ENCODE measurements at places on chromosomes 7 and 10.

- DNase-seq: peak; percentile 80
Measured at GRCh38 chr7:131071786-131072504, 255.7 kb upstream of the MKLN1 start.

GRCh38 chr7:44698046-44698580 lies 50.5 kb upstream of the ZMIZ2 start:
- DNase-seq: no peak

- DNase-seq: no peak
Measured at GRCh38 chr10:127117125-127117524, 79.3 kb downstream of the INSYN2A start.

- no peak for DNase-seq
Measured at GRCh38 chr10:59064759-59065539, 111.5 kb upstream of the PHYHIPL start.

DNA sequence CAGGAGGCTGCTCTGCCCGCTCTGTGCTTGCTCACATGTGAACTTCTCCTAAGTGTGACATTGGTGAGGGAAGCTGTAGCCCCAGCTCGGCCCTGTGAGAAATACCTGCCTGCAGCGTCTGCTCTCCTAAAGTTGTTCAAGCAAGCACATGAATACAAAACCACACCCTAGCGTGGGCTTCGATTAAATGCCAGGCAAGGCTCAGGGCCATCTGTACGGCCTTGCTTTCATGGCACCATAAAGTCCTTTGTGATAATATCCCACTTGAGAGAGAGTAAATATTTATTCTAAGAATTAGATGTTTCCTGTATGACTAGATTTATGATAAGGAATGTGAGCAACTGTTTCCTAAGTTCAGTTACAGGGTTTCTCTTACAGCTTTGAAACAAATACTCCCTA lies 262.8 kb upstream of the KLF14 start:
- DNase-seq: no peak

DNA sequence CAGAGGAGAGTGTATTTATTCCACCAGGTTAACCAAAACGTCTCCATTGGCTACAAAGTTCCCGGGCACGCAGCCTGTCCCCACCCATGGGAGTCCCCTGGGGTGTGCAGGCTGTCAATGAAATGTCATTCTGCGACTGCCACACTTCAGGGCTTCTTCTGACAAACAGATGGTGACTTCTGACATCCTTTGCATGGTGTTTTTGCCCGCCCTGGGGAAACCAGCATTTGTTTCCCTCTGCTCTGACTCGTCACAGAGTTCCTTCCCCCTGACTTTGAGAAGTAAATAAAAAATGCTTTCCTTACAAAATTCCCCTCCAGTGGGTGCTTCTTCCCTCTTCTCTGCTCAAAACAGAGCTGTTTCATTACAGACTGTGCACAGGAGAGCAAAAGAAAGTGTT lies 38.2 kb downstream of the TNS3 start:
- DNase-seq: no peak

- no peak for DNase-seq
Measured at GRCh38 chr10:59077855-59078254, 98.6 kb upstream of the PHYHIPL start.

DNA sequence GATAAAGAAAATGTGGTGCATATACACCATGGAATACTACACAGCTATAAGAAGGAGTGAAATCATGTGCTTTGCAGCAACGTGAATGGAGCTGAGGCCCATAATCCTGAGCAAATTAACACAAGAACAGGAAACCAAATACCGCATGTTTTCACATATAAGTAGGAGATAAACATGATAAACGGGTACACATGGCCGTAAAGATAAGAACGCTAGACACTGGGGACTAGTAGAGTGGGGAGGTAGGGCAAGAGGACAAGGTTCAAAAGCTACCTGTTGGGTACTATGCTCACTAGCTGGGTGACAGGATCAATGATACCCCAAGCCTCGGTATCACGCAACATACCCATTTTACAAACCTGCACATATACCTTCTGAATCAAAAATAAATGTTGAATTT lies 113.7 kb downstream of the CSTF2T start:
- no peak for DNase-seq

- no peak for DNase-seq
Measured at GRCh38 chr7:157139111-157139809, 534 bp downstream of the UBE3C start.

DNA sequence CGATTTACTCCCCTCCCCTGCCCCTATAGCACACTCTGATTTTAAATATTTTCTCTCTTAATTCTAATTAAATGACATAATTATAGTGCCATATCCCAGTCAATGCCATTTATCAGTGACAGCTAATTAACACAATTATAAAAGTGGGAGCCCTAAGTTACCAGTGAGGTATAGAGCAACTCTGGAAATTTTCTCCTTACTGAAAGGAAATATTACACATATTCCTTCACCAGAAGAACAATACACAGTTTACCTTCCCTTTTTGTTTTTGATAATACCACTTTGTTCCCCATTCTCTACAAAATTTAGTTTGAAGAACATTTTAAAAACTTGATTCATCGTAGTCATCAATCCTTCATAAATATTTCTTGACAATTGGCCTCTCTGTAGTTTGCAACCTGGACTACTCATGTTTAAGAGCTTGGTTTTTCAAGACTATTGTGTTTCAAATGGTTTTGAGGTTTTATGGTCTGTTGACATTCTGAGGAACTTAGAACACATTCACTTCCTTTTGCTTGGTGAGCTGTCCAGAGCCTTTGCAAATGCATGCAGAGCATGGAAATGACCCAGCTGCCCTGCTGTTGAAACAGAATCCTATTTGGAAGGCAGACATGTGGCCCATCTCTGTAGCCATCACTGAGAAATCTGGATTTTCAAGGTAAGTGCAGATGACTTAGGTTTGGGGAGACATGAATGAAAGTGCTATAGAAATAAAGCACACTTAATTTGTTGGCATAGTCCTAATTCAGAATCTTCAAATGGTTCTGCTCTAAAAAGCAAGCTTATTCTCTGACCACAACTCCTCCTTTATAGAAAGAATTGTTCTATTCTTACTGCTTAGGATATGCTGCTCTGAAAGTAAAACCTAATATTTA lies at the start of gene GPR141:
Gene GPR141 (plus strand): TSS at position 521 of the 875 bp plus-strand sequence. CDS start 56,628 bp downstream, outside the sequence.
- no peak for DNase-seq

DNA sequence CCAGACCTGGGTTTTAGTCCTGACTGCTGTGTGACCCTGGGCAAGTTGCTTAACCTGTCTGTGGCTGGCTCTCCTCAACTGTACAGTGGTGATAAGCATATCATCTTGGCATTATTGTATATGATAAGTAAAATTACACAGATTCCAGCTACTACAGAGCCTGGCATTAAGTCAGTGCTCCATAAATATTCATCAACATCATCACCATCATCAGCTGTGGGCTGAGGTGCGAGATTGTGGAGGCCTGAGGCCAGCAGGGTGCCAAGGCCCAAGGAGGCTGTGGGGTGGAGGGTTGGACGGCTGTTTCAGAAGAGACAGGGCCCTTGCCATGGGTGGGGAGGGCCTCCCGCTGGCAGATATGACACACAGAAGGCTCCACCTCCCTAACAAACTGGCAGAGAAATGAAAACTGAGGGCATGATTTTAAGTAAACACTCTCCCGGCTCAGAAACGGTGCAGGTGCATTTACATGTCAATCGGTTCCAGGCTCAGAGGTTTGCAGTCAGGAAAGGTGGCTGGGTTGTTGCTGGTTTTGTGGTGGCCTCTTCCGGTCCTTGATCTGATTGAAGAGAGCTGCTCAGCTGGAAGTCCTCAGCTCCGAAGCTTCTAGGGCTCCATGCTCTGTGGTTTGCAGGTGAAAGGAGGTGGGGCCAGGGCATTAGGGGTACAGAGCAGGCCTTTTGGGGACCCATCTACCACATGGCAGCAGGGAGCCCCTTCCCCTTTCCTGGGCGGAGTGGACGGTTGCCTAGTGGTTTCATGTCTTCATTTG lies 10.2 kb downstream of the CRYGN start:
- DNase-seq: no peak

GRCh38 chr7:157840174-157840913 lies 503.5 kb downstream of the DNAJB6 start:
- DNase-seq: no peak

GRCh38 chr10:86258941-86259340 lies 107.7 kb downstream of the GRID1 start:
- DNase-seq: no peak

DNA sequence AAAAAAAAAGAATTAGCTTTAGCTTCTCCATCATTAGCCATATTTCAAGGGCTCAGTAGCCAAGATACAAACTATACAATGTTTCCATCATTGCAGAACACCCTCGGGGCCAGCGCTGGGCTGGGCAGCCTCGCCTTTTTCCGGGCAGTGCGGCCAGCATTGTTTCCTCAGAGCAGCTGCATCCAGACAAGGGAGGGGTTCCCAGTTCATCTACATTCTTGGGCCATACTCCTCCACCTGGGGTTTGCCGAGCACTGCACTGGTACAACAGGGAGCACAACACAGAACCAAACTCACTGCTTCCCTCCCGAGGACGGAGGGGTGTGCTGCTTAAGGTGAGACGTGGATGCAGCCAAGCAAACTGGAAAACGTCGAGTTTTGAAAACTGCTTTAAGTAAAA lies 2.4 kb upstream of the PKD1L1 start:
- DNase-seq: no peak

DNA sequence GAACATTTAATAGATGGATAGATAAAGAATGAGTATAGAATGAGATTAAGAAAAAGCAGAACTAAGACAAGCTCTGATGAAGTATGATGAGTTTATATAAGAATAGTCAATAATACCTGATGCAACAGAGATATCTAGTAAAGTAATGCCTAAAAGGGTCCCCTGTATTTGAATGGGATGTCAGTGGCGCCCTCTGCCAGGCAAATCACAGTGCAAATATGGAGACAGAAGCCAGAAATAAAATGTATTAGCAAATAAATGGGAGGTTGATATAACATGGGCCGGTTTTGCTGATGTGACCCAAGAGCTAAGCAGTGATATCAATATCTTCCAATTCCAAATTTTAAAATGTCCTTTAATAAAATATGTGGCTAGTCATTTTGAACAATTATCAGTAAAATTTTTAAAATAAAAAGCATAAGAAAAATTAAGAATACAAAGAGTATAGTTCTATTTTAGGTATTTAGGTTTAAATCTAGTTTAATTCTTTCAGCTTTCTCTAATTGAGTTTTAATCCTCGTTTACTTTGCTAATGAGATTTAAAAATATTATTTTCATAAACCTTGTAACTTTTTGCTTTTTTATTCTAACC lies 62.6 kb downstream of the ADK start:
- DNase-seq: no peak

DNA sequence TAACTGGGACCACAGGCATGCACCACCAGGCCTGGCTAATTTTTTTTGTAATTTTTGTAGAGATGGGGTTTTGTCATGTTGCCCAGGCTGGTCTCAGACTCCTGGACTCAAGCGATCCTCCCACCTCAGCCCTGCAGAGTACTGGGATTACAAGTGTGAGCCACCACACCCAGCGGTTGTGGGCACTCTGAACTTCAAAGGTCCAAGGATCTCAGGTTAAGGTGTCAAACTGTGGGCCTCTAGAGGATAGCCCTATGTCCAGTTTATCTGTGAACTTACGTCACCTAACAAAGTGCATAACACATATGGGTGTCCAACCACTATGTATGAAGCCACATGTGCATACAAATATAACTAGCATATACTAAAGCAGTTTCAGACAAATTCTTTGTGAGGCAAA lies 3.2 kb upstream of the IL2RA start:
- DNase-seq: no peak

DNA sequence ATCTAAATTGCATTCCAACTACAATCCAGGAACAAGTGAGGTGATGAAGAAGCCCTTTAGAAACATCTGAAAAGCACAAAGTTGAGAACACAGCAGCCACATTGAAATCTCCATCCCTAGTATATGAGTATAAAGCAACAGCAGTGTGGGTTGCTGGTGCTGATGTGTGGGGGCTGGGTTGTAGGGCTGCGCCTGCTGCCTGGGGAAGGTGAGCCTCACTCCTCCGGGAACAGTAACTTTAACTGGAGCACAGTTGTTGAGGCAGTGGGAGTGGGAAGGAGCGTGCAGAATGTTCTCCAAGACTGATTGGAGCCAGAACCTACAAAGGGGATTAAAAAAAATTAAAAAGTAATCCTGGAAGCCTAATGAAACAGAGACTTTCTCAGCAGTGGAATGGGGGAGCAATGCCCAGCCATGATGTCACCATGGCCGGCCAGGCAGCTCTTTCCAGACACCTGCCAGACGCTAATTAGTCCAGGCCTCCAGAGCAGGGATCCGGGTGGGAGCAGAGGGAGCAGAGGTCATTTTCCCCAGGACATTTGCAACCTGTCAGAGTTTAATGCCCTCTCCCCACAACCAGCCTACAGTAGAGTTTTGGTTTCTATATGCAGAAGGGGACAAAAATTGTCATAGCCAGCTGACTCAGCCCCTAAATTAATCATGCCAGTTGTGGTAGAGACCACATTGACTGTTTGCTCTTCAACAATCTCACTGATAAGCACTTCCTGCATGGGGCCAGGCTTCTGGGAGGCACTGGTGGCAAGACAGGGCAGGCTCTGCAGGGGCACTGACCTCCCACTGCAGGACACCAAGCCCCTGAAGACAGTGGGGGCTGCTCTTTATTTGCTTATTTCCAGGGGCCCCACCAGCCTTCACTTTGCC lies 133.0 kb upstream of the ZNF32 start:
- DNase-seq: no peak

DNA sequence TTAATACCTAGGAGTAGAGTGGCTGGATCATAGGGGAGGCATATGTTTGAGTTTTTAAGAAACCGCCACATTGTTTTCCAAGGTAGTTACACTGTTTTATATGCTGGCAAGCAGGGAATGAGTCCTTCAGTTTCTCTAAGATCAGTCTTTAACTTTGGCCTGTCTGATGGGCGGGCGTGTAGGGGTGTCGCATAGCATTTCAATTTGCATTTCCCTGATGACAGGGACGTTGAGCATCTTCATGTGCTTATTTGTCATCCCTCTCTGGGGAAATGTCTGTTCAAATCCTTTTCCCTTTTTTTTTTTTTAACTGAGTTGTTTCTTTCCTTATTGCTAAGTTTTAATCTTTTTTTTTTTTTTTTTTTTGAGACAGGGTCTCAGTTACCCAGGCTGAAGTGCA lies 9.8 kb downstream of the MTG1 start:
- DNase-seq: no peak

DNA sequence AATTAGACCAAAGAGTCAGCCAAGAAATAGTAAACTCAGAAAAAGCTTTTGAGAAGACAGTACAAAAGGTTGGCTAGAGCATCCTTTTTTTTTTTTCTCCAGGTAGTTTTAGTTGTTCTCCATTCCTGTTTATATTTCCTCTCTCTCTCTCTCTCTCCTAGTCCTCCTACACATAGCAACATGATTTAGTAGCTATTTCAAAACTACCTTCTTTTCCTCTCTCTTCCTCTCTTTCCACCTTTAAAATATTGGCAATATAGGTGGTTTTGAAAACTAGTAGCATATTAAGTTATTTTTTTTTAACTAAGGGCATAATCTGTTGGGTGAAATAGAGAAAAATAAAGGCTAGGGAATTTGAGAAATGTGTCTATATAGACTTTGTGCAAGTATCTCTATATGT lies 5.0 kb downstream of the SKIDA1 start:
- no peak for DNase-seq

GRCh38 chr7:93148727-93149126 lies 542 bp upstream of the SAMD9L start:
- no peak for DNase-seq

Measured in HS-27A (cell line).